Kidney epithelial cell (primary cell): ENCODE measurements at places on chromosomes 16 and 17.
A peak's percentile ranks its signal among the peaks of the same experiment; 100 is the strongest.

DNA sequence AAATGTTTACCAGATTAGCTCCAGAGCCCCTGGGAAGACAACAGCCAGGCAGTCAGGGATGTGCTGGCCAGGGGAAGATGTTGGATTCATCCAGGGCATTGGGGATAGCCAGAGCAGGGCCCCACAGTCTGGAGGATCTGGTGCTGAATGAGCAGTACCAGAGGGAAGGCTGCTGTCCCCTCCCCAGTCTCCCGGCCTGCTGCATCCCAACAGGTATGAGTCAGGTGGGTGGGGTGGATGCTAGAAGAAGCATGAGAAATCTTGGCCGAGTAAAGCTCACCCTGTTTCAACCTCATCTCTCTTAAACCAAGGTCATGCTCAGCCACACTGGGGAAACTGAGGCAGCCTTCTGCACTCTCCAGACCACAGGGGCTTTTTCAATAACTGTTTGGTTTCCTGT, 71.9 kb upstream of the SEC14L1 start:
- DNase-seq, result no peak

DNA sequence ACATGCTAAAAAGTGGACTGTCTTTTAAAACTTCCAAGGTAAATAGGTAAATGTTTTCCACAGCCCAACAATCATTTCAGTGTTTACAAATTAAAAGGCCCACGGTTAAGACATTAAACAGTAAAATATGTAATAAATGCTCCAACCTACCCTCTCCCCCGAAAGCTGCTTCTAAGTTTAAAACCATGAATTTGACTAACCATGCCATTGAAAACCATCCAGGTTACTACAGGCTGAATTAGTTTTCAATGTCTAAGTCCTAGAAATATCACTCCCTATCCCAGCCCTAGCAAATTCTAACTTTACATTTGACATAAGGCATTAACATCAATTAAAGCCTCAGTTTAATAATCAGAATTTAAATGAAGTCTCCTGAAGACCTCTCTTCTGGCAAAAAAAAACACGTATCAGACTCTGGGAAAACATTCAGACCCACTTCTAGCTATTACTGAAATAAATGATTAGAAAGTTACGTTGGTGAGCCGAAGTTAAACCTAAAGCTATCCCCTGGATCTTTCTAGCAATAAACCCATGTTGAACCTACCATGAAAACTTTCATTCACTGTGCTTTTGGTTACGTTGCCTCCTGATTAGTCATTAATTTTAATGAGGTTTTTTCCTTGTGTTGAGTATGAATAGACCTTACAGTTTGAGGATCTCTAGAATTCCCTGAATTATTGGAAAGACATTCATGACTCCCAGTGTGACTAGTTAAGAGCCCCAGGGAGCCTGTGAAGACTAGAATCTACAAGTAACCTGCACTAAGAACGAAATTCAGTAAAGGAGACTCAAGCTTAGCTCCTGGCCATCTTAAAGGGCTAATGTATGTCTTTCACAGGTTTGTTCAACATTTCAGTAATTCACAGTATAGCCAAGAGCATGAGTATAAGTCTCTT, 1.7 kb upstream of the POLG2 start:
- no peak for DNase-seq

- no peak for DNase-seq
Measured at GRCh38 chr16:66120656-66121055, 245.8 kb upstream of the CDH5 start.

GRCh38 chr16:15879255-15879811, 9.1 kb downstream of the CEP20 start:
- peak; percentile 48 for DNase-seq

GRCh38 chr16:54798267-54798666, 132.4 kb upstream of the IRX5 start:
- no peak for DNase-seq

GRCh38 chr17:64183815-64184214, 53.9 kb upstream of the ERN1 start:
- no peak for DNase-seq

GRCh38 chr17:48954300-48954755, 9.7 kb upstream of the SNF8 start:
- DNase-seq, result no peak

- no peak for DNase-seq
Measured at GRCh38 chr17:58330997-58331814, 2.6 kb upstream of the TSPOAP1 start.

DNA sequence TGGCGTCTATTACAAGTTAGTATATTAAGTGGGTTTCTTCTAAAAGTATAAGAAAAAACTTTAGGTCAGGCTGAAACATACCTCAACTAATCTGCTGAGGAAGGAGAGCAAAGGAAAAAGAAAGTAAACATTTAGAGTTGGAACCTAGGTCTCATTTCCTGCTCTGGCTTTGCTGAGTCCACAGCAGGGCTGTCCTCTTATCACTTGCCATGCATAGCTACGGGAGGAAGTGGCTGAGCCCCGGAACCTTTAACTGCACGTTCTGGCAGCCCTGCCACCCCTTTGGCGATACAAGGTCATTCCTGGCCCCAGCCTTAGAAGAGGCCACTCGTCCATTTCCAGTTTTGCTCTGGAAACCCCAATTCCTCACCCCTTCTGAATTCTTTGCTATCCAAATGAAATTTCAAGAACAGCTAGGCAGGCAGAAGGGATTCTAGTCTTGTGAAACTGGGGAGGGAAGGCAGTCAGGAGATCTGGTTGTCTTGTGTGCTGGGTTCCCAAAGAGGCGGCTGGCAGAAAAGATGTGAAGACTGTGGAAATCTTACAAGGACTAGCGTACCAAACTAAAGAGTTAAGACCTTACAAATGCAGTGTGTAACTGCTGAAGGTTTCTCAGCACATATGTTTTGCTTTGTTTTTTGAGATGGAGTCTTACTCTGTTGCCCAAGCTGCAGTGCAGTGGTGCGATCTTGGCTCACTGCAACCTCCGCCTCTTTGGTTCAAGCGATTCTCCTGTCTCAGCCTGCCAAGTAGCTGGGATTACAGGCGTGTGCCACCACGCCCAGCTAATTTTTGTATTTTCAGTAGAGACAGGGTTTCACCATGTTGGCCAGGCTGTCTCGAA, 19.1 kb downstream of the WIPI1 start:
- DNase-seq, result no peak

GRCh38 chr17:79365836-79366770, 244.7 kb downstream of the RBFOX3 start:
- DNase-seq, result no peak

- DNase-seq, result no peak
Measured at GRCh38 chr16:75122609-75123008, 6.0 kb upstream of the LDHD start.

GRCh38 chr17:77681861-77682260, 276.6 kb upstream of the TNRC6C start:
- DNase-seq, result no peak

GRCh38 chr17:82670661-82671450, 22.6 kb upstream of the WDR45B start:
- no peak for DNase-seq

- peak; percentile 57 for DNase-seq
Measured at GRCh38 chr17:28227316-28228108, 91.5 kb upstream of the TMEM97 start.

DNA sequence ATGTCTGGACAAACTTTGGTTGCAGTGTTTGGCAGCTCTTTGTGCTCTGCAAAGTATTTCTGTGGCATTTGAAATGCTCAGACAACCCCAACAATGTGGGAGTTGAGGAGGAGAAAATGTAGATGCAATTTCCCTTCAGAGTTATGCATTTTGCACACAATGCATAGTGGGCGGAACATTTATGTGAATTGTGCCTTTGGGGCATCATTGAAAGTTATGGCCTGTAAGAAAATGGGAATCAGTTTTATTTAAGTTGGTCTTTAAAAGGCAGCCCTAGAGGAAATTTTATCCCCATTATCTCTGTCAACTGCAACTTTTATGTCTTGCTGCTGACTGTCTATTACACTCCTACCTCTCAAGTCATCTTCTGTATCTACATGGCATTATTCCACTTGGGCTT, 176.2 kb downstream of the MAP2K6 start:
- no peak for DNase-seq

GRCh38 chr16:2874912-2875362, 8.1 kb upstream of the FLYWCH2 start:
- DNase-seq, result no peak

- peak; percentile 94 for DNase-seq
Measured at GRCh38 chr17:8173056-8173870, 2.9 kb downstream of the TMEM107 start.

DNA sequence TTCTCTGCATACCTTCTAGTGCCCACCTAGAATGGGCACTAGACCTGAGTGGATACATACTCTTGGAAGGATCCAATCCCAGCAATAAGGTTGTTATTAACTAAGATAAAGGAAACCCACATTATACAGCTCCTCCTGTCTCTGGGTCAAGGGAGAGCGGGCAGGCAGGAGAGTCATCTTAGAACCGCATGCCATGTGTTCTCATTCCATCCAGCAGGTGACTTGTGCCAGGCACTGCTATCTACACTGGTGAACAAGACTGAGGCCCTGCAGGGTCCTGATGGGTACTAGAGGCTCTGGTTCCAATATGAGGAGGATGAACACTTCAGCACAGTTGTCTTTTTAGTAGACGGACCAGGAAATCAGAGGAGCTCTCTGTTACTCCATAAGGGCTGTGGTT, 5.9 kb upstream of the CD300H start:
- DNase-seq, result no peak

DNA sequence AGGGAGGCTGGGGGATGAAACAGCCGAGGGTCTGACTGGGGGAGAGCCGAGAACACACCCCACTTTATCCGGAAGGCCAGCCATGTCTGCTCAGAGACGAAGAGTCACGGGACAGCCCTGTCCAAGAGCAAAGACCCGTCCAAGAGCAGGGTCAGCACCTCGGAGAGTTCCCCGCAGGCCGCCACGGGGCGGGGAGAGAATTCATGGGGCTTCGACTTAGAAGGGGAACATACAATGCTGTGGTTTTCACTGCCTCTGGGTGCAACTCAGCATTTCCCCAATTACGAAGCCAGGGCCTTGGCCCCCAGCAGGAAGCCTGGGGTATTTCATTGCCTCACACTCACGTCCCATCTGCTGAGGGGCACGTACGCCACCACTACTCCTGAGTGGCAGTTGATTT, 59.3 kb downstream of the JPH3 start:
- no peak for DNase-seq
